Stimulated activated CD8-positive, alpha-beta memory T cell treated with anti-CD3 and anti-CD28 coated beads, Interleukin-15, amount 100 ng/mL, for 1 hour (primary cell): ENCODE measurements at places on chromosomes 7 and 10.

- DNase-seq = no peak
Observed at GRCh38 chr7:76211216-76211615, 9.5 kb downstream of the SRRM3 start.

- no peak for DNase-seq
Observed at GRCh38 chr10:96267234-96267705, 4.1 kb downstream of the BLNK start.

- no peak for DNase-seq
Observed at GRCh38 chr7:5362466-5362865, 61.2 kb downstream of the TNRC18 start.

DNA sequence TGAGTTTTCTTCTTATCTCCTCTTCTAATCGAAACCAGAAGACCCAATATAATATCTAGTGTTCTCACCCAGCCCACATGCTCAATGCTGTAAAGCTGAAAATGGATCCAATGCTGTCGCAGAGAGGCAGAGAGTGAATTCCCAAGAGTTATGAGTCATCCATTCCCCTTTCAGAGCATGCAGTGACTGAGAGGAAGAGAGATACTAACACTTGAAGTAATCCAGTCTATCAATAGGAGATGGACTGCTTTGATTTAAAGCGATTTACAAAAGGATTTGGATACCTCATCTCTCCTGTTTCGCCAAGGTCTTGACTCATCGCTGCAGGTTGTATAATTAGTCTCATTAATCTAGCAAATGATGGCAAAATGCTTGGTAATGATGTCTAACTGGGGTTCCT lies 41.5 kb upstream of the PRKCQ start:
- no peak for DNase-seq

DNA sequence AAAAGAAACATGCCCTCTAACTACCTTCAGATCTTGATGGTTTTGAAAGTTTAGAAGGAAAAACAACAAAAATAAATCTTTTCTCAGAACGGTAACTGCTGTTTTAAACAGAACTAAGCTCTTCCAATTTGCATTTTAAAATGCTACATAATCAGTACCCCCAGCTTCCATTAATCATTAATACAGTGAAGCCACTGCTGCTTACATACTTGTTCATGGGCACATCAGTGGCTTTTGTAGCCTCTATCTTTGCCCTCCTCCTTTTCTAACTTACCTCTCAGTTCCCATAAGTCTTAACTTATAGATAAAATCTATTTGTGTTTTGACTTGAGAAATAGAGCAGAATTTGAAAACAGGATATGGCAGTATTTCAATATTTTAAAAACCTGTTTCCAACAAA lies 109.1 kb downstream of the POLL start:
- DNase-seq = no peak

GRCh38 chr7:74253835-74254128 lies 417 bp downstream of the RFC2 start:
- no peak for DNase-seq

DNA sequence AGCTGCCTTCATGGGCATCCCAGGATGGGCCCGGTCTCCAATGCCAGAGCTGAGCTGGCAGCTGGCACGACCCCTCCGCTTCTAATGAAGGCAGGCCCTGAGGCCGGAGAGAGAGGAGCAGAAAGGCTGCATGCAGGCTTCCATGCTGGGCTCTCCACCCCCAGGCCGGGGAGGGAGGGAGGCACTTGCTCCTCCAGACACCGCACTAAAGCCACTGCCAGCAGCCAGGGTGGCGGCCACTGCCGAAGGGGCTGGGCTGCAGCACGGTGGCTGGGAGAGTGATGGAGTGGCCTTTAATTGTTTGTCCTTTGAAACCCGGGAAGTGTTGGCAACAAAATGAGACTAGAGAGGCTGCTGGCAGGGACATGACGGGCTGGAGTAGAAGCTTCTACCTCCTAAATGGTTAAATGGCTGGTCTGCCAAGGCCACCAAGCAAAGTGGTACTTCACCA lies 236.5 kb downstream of the SKAP2 start:
- DNase-seq = no peak

GRCh38 chr10:113506476-113506875 lies 46.4 kb upstream of the HABP2 start:
- no peak for DNase-seq

GRCh38 chr10:62112300-62112699 lies 156.3 kb downstream of the RTKN2 start:
- DNase-seq = no peak

GRCh38 chr10:26739071-26739631 lies 41.6 kb downstream of the PDSS1 start:
- no peak for DNase-seq

- no peak for DNase-seq
Observed at GRCh38 chr7:83547526-83547925, 101.4 kb downstream of the SEMA3E start.

DNA sequence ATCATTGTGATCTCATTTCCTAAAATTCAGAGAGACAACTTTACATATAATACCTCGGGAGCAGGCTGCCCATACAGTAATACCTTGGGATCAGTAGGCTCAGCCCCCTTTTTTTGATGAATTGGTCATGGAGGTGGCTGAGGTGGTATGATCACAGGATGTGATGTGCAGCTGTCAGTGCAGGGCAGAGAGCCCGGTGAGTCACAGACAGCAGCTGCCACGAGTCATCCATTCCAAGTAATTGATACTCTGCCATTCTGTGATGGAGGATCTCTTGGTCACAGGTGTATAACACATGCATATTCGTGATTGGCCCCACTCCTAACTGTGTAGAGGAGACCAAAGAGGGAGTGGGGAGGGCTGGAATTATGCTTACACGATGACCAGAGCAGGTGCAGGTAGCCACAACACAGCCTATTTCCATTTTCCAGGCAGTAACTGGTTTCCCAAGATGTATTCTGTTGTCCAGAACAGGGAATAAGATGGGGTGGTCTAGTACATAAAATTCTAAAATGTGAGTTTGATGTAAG lies 14.1 kb downstream of the NRCAM start:
- no peak for DNase-seq

DNA sequence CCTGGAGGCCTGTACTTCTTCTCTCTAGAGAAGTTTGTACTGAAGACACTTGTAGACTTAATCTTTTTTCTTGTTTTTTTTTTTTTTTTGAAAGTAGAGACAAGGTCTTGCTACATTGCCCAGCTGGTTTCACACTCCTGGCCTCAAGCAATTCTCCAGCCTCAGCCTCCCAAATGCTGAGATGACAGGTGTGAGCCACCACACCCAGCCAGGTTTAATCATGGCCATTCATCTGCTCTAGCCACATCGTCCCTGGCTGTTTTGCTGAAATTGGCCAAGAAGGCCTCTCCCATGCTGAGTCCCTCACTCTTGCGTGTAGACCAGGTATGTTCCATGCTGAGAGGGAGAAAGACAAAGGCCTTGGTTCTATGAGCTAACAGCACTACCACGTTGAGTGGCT lies 176.2 kb downstream of the JCAD start:
- DNase-seq = no peak

DNA sequence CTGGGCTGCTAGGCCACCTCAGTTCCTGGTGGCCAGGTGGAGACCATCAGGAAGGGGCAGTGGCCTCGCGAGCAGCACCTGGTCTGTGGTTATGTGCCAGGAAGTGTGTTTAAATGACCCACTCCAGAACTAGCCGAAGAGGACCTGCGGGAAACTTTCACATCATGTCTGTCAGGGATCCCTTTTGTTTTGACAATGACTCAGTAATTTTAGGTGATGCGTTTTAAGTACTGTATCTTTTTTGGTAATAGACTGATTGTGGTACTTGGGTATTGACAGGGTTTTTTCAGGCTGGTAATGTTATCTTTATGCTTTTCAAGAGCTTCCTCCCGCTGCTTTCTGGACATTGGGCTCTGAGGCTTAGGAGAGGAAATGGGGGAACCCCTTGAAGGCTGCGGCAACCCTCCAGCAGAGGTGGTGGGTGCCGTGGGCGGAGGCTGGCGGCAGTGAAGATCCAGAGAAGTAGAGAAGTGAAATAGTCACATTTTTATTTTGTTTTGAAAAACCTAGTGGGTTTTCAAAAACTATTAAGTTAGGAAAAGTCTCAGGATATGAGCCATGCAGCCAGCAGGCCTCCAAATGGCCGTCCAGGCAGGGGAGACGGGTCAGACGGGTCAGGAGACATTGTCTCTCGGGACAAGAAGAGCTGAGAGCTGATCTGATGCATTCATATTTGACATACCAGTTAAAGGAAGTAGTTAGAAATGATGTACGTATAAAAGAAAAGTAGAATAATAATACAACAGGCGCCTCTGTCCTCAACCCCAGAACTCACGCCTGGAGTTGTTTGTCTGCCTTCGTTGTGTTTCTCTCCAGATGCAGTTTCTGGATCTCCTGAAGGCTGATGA lies 27.7 kb downstream of the PPP2R2D start:
- no peak for DNase-seq

- DNase-seq = no peak
Observed at GRCh38 chr7:44293561-44294324, 31.7 kb downstream of the CAMK2B start.

DNA sequence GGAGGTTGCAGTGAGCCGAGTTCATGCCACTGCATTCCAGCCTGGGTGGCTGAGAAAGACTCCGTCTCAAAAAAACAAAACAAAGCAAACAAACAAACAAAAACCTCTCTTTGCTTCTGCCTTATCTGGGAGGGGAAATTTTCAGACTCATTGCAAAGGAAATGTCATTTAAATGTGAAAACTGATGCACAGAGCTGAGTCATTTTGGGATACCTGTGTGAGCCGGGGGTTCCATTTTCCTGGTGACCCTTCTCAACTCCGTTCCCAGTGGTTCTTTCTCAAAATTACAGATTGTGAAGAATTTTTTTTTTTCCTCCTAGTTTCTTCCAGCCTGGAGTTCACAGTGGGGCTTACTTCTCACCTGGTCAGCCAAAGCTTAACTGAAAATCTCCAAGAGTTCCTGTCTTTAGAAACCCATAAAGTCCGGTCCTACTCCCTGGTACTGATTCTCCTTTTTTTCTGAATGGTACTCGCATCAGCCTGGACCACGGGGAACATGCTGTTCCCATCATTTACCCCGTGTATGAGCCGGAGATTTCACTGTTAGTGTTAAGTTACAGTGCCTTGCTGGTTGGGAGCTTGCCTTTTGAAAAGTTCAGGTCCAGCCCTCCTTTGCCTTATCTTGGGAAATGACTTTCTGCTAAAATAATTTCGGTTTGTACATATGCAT lies 56.9 kb downstream of the RBM20 start:
- DNase-seq = no peak

DNA sequence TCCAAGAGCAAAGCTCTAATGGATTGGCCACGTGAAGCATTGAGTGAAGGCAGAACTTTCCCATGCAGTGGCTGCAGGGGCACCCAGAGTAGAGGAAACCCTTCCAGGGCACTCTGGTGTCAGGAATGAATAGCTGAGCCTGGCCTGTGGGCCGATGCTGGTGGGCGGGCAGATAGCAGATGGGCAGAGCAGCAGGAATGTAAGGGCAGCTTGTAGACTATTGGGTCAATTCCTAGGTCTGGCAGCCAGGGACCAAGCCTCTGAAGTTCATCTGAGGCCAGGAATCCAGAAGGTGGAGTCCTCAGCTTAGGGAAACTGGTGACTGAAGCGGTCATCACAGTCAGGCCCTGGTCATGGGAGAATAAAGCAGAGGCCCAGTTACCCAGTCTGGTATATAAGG lies 115.4 kb downstream of the TMEM178B start:
- DNase-seq = no peak

DNA sequence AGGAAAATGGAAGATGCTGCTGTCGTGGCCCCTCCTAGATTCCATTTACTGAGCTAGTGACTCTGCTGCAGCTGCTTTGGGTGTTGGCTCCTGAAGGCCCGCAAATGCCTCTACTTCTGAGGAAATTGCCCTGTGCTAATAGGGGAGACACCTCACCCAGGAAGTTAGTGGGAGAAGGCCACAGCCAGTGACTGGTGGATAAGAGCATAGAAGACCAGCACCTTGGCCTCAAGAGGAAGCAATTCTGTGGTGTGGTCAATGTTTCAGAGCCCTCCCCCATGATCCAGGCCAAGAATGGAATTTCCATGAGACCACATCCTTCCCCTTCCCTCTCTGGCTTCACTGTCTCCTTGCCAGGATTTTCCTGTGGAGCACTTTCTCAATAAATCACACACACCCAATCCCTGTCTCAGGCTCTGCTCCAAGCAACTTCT lies 25.0 kb upstream of the FZD1 start:
- DNase-seq = no peak

DNA sequence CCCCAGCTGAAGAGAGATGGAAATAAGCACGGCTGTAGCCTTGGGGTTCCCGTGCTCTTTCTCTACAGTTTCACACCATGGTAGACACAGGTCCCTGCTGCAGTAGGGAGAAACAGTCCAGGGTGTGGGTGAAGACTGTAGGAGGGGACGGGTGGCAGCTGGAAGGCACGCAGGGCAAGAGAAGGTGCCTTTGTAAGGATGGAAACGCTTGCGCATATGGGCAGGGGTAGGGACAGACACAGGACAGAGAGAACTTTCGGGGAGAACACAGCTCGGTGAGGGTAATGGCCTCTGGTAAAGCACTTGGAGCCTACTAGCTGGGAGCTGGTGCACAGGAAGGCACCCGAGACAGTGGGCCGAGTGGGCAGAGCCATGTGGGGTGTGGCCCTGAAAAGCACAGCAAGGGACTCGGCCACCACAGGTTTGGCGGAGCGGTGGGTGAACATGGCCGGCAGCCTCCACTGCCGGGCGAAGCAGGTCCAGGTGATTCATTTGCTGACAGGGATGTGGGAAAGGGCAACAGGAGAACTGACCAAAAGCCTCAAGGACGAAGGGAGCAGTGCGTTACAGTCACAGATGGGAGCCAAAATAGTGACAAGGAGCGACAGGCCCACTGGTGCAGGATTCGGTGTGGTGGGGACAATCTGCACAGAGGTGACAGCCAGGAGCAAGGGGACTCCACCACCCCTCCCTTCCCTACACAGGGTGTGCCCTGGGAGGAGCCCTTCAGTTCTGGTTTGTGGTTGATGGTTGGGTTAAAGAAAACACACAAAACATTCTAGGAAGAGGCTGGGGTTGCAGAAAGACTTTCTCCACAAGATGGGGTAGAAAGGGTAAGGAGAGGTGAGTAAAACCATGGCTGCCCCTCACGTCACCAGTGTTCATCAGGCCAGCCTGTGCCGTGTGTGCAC lies 97.1 kb downstream of the VOPP1 start:
- DNase-seq = no peak

GRCh38 chr10:60384708-60385398 lies 4.8 kb downstream of the ANK3 start:
- no peak for DNase-seq

GRCh38 chr7:45219801-45220435 lies 62.3 kb downstream of the RAMP3 start:
- DNase-seq = no peak
